Stimulated activated CD4-positive, alpha-beta T cell treated with anti-CD3 and anti-CD28 coated beads, Interleukin-15, amount 100 ng/mL, for 1 hour (primary cell): ENCODE measurements at places on chromosomes 4 and X.

- DNase-seq = no peak
These were observed 15.9 kb upstream of the UBE2D3 start for GRCh38 chr4:102843273-102843672.

- DNase-seq = no peak
These were observed 22.6 kb upstream of the CLCN4 start for GRCh38 chrX:10133980-10134676.

DNA sequence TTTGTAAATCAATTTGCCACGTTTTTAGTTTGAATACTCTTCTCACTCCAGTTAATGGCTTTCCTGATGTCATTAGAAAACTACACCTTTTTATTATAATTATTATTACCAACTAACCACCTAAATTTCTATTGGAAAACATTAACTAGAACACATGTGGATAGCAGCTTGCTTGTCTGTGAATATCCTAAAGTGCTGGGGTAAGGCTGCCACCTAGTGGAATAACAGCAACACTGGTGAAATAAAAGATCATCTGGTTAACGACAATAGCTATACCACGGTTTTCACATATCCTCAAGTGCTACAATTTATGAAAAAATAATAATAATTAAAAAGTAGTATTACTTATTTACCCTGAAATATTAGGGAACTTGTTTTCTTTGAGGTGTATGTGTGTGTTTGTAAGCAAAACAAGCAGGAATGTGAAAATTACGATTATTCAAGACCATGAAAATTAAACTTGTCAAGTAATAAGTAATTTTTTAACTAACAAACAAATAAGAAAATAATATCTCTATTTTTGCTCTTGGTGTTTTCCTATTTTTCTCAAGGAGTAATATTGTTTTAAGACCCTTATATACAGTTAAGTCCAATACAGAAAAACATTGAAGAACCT is 130.1 kb upstream of the TECRL start:
- DNase-seq = no peak

DNA sequence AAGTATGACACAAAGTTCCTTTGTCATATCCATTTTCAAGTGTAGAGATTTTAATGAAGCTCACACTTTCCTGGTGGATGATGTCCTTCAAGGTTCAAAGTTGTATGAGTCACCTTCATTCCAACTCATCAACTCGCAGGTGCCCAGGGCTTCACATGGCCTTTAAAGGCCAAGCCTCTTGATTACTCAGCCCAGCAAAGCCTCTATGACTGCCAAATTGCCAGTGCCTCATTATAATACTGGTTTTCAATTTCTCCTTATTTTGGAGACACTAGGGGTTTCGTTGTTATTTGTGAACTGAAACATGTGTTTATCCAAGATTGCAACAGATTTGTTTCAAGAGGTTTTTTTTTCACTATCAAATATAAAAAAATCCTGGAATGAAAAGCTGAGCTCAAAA is 45.9 kb upstream of the PPP3CA start:
- DNase-seq = no peak

- no peak for DNase-seq
These were observed 50.8 kb upstream of the NAF1 start for GRCh38 chr4:163217505-163217904.

DNA sequence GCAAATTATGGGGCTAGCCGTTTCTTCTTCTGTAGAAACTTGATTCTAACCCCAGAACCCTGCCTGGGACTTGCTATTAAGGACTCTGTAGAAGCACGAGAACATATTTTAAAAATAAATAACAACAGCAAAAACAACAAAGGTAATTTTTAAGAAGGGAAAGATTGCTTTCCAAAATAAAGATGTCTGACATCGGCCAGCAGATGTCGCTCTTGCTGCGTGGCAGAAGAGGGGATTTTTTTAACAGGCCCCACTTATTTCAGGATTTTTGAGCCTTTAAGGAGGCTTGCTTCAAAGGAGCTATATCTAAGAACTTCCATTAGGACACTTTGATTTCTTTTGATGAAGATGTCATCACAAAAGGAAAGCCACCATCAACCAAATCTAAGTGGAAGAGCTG is 62.8 kb upstream of the EGFL6 start:
- DNase-seq = no peak

DNA sequence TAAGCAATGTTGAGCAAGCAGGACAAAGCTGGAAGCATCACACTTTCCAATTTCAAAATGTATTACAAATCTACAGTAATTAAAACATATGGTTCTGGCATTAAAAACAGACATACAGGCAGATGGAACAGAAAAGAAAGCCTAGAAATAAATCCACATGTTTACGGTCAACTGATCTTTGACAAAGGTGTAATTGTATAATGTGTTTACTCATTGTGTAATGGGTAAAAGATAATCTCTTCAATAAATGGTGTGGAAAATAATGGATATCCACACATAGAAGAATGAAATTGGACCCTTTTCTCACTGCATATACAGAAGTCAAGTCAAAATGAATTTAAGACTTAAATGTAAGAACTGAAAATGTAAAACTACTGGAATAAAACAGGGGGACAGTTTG is 394.2 kb downstream of the ANKRD50 start:
- no peak for DNase-seq
